ENCODE measurements at places on chromosomes 5 and 9.
A peak's percentile ranks its signal among the peaks of the same experiment; 100 is the strongest.

GRCh38 chr9:100689635-100690034 is 111.8 kb downstream of the CAVIN4 start:
- no peak for DNase-seq

- no peak for DNase-seq
These were observed 239.5 kb upstream of the MAP3K1 start for GRCh38 chr5:56575821-56576220.

GRCh38 chr5:1734271-1734907 is 65.2 kb downstream of the MRPL36 start:
- DNase-seq, result no peak

GRCh38 chr9:134827993-134828392 is 52.6 kb upstream of the FCN2 start:
- DNase-seq, result no peak

DNA sequence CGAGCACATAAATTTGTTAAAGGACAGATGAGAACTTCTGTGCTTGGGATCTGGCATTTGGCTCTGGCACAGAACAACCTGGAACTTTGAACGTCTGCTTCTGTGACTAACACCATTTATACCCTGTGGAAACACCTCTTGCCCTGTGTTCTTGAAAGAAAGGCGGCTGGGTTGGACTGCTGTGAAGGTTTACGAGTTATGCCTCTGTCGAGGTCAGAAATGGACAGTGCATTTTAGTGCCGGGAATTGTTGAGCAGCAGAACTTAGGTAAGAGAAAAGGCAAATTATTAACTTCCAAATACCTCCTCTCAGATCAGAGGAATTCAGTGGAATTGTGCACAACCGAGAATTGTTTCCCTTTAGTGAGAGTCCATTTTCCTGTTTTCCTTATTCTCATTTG is 14.1 kb upstream of the INIP start:
- no peak for DNase-seq

DNA sequence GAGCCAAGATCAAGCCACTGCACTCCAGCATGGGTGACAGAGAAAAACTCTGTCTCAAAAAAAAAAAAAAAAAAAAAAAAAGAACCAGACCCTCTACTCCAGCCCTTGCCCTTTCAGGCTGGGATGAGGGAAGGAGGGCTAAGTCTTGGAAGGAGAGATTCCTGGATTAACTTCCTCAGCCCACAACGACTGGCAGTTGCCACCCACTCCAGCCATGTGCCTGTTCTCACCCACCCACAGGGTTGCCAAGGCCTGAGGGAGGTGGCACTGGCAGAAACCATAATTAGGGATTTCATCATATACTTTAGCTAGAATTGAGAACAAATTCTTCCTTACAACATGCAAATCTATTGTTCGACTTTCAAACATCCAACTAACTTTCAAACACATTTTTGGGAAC is 87.8 kb upstream of the SLC30A5 start:
- no peak for DNase-seq

DNA sequence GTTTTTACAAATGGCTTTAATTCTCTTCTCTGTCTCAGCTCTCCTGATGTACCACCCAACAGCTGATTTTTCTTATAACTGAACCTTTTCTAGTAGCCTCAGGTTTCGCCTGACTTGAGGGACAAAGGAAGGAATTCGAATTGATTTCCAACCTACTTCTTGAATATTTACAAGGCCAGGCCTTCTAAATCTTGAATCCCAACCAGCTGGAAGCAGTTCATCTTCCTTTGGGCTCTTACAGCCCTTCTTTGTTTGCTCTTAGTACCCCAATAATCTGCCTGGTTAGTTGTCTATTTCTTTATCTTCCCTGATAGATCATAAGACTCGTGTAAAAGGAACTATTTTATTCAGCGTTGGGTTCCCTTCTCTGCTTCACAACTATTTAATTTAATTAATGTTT is 95.9 kb downstream of the NLN start:
- DNase-seq, result no peak

DNA sequence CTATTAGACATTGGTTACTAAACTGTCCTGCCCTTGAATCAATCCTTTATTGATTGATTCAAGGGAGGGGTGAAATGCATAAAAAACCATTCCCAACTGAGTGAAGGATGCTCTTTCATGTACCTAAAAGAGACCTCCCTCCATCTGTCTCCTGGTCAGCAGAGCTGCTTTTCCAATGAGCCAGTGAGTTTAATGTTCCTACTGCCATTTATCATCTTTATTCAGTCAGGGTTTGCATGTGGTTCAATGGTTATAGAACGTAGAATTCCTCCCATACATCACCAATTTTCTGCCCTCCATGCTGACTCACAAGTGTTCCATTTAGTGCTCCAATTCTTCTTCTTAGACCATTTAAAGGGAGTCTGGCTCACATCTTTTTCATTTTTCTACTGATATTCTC is 199.1 kb upstream of the PCSK5 start:
- DNase-seq, result no peak

GRCh38 chr5:65481171-65481581 is 544 bp downstream of the ADAMTS6 start:
- no peak for DNase-seq

- DNase-seq, result no peak
These were observed 541.2 kb downstream of the PTPRD start for GRCh38 chr9:10071579-10071978.

DNA sequence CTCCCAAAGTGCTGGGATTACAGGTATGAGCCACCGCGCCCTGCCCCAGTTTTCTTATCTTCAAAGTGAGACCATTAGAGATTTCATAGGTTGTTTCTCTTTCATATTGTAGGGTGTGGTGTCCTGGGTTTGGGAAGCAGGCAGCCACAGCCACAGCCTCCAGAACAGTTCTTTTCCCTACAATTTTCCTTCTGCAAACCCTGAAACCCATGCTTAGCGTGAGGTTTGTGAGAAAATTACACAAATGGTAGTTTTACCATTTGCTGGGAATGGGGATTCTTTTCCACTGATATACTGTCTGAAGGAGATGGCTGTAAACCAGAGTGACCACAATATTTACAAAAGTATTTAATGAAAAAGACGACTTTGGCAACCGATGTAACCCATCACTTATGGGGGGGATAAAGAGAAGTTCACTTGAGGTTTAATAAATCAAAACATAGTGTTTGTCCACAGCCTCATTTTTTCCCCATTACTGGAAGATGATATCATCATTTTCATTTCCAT is 26.7 kb upstream of the ECM2 start:
- DNase-seq, result no peak

GRCh38 chr5:72266862-72267261 is 53.2 kb downstream of the MRPS27 start:
- no peak for DNase-seq

DNA sequence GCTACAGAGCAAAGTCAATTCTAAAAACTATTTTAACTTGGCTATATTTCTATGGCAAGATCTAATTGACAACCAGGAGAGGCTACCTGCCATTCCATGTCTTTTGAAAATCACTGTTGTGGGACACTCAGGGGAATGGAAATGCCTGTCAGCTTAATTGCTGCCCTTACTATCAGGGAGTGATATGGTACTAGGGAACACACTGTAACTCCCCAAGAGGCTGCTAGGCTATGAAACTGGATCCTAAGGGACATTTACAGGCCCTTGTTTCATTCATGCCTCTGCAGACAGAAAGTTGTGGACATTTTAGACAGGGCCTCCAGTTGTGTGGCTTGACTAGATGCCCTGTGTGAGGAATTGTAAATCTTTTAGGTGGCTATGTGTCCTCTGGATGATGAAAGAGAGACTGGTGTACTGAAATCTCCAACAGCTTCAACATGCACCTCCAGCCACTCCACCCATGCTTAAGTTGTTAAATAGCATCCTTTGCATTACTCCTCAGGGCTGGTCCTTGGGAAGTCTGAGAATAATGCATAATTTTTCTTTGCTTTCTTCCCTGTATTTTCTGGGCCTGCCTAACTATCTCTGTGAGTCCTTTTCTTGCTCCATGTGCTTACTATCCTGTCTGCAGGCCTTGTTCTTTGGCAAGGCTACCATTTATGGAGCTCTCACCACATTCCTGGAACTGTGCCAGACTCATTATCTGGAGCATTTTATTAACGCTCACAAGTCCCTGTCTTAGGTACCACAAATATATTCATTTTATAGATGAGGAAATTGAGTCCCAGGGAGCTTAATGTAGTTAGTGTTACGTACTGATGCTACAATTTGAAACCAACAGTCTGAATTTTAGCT is 3.2 kb downstream of the MROH2B start:
- DNase-seq, result no peak

GRCh38 chr5:156155598-156155997 is 171.4 kb upstream of the SGCD start:
- DNase-seq, result no peak

GRCh38 chr5:80114860-80115259 is 79.7 kb downstream of the THBS4 start:
- no peak for DNase-seq

GRCh38 chr5:59267033-59267432 is 626.5 kb downstream of the PDE4D start:
- no peak for DNase-seq

DNA sequence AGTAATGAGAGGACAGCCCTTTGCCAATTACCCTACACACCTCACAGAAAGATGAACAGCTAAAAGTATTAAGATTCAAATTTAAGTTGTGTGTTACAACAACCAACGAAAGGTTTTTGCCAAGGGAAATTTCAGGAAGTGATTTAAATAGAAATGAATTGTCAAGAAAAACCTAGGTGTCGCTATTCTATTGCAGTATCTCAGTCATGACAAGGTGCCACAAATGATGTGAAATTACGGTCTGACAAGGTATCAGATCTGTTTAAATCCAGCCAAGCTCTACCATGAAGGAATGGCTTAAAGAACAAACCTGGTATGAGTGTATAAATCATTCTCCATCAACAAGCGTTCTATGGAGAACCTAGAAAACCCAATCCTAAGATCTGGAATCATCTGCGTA is 189.7 kb downstream of the ATPSCKMT start:
- DNase-seq, result no peak

GRCh38 chr9:138117101-138117750 is 239.6 kb downstream of the CACNA1B start:
- DNase-seq, result no peak

GRCh38 chr5:33075731-33076130 is 364.6 kb downstream of the NPR3 start:
- DNase-seq, result no peak

DNA sequence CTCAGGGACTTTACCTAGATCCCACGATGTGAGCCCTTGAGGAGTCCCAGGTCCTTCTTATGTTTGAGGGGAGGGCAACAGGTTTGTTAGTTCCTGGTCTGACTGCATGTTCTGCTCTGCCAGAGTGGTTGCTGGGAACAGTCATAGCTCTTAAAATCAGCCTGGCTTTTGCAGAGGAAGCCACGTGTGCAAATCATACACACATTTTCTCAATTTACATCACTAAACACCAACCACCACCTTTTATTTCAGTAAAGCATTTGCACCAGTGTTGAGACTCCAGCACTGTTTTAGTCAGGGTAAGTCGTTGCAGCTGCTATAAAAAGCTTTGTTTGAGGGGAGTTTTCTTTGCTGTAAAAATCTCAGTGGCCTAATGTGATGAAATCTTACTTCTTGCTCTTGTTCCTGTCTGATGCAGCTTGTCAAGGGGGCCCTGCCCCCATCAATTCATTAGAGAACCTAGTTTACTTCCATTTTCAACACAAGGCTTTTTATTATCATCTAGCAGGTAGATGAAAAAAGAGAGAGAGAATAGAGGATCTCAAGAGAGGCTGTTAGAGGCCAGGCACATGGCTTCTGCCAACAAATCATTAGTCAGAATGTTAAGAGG is 70.3 kb upstream of the VCAN start:
- DNase-seq, result no peak

DNA sequence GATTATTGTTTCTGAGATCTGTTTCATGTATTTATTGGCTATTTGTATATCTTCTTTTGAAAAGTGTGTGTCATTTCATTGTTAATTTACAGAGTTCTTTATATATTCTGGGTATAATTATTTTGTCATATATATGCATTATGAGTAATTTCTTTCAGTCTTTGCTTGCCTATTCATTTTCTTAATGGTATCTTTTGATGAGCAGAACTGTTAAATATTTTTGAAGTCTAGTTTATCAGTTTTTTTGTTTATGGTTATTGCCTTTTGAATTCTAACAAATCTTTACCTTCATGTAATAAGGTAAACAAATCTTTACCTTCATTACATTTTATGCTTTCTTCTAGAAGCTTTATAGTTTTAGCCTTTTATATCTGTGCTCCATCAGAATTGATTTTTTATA is 66.4 kb downstream of the CSNK1G3 start:
- no peak for DNase-seq

- no peak for DNase-seq
These were observed 6.3 kb downstream of the IGIP start for GRCh38 chr5:140131967-140132409.

DNA sequence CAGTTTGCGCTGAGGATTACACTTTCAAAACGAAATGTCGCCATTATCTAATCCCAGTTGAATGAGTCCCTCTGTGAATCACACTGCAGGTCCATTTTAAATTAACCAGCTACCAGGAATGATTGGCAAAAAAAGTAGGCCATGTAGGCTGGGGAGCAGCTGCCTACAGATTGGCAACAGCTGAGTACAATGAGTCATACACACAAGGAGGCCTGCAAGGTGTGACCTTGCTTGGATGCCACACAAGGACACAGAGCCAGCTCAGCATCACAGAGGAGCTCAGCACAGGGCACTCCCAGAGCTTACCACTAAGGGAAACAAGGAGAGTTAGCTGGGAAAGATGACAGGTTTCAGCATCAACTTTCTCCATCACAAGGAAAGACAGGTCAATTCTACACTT is 12.9 kb downstream of the HAVCR1 start:
- peak; percentile 53 for DNase-seq

- DNase-seq, result no peak
These were observed 1.2 kb downstream of the RNF14 start for GRCh38 chr5:141969783-141970771.

GRCh38 chr5:42923710-42924109 is 112.0 kb upstream of the SELENOP start:
- DNase-seq, result no peak

DNA sequence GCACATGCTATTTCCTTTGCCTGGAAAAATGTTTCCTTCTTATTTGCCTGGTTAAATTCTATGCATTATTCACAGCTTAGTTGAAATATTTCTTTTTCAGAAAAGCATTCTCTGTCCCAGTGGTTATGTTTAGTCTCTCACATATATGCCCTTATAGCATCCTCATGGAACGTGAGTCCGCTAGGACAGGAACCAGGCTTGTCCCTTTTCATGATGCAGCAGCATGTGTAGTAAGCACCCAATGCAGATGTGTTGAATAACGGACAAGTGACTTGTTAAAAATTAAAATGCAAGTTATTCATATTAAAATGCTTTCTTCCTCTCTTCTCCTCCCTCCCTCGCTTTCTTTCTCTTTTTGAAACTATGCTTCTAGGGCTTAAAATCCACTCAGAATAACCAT is 349.3 kb downstream of the GLIS3 start:
- DNase-seq, result no peak
